ENCODE measurements at places on chromosomes 16 and 17. TPM values are rescaled to one million over a fixed set of nuclear protein-coding genes. Genes with fewer than 3 reads are reported as not detected.
A peak's percentile ranks its signal among the peaks of the same experiment; 100 is the strongest.

GRCh38 chr17:43994272-43995149, 9.9 kb upstream of the NAGS start:
- DNase-seq: peak; percentile 48

GRCh38 chr17:68576811-68577496, 24.2 kb downstream of the FAM20A start:
- no peak for DNase-seq

GRCh38 chr17:14737984-14738651, 437.2 kb downstream of the HS3ST3B1 start:
- DNase-seq: peak; percentile 91

DNA sequence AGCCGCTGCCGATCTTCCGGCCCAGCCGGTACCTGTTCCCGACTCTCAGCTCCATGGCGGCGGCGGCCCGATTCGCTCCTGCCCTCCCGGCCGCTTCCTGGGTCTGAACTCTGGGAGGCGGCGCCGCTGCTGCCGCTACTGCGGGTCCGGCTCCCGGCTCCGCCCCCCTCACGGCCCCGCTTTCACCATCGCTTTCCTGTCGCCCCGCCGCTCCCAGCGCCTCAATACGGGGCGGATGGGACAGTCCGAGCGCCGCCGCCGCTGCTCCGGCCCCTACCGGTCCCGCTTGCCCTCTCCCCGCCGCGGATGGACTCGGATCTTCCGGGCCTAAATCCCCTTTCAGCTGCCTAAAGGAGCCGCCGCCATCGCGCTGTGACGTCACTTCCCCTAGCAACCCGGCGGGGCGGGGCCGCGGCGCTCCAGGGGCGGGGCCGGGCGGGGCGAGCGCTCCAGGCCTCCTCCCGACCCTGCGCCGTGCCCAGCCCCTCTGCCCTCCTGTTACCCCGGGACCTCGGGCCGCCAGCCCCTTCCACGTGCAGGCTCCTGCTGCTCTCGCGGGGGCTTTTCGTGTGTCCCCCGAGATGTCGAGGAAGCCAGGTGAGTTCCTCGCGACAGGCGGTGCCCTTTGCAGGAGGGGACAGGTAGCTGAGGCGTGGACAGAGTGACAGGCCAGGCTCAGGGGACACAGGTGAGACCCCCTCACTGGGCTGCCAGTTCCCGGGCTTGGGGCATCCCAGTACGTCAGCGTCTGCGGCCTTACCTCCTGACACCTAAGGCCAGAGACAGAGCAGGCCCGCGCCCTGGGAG, at the start of gene CSNK1D:
CSNK1D (minus strand) TSS at position 374 of the 807 bp plus-strand sequence; CDS start at position 55, 319 bp downstream.
- DNase-seq: peak; percentile 80

GRCh38 chr17:71725811-71726210, 395.0 kb upstream of the SOX9 start:
- no peak for DNase-seq

- peak; percentile 89 for DNase-seq
Measured at GRCh38 chr17:52383493-52384100, 225.1 kb upstream of the CA10 start.

GRCh38 chr17:13792314-13792713, 190.6 kb upstream of the HS3ST3A1 start:
- no peak for DNase-seq

DNA sequence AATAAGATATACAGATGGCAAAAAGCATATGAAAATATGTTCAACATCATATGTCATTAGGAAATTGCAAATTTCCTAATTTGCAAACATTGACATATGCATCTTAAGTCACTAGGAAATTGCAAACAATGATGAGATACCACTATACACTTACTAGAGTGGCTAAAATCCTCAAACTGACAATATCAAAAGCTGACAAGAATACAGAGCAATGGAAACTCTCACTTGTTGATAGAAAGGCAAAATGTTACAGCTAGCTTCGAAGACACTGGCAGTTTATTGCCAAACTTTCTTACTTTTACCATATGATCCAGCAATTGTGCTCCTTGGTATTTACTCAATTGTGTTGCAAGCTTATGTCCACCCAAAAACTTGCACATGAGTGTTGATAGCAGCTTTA, 5.0 kb upstream of the IL4R start:
- no peak for DNase-seq

DNA sequence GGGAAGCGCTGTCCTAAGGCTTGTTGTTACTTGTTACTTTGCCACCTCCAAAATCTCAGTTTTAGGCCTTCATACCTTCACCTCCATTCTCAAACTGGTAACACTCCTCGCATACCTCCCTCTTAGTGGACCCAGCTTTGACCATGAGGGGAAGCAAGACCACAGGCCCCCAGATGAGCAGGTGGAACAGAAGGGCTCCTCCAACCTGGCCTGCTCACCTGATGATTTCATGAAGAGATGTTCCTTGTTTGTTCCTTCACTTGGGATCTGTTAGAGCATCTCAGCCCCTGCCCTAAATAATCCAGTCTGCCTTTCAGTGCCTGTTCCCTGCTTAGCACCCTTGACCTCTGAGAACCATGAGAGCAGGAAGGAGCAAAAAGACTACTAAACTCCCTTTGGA, 28.7 kb downstream of the DHX38 start:
- DNase-seq: no peak

GRCh38 chr17:79619636-79620206, 8.9 kb upstream of the RBFOX3 start:
- no peak for DNase-seq

GRCh38 chr17:57498443-57498842, 242.1 kb downstream of the MSI2 start:
- no peak for DNase-seq

GRCh38 chr16:75322740-75323139, 71.3 kb upstream of the BCAR1 start:
- no peak for DNase-seq

GRCh38 chr16:50688867-50689266, 4.5 kb upstream of the NOD2 start:
- no peak for DNase-seq

- DNase-seq: no peak
Measured at GRCh38 chr17:78383725-78384471, 5.4 kb downstream of the PGS1 start.

DNA sequence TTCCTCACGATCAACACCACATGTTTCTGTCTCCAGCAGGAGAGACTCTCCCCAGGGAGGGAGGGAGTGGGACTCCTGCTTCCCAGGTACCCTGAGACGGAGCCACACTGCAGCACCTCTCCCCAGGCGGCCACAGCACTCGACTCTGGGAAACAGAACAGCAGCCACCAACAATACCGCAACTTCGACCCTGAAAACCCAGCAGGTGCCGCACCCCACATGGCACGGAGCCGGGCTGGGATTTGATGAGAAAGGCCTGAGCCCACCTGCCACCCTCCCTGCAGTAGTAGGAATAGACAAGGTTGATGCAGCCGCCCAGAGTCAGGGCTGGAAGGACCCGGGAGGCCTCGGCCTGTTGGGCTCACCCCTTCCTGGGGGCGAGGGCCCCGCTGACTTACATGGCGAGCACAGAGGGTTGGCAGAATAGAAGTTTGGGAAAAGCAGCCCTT, 14.4 kb downstream of the GALNS start:
- no peak for DNase-seq

GRCh38 chr17:78034429-78035091, 76.1 kb downstream of the TNRC6C start:
- DNase-seq: peak; percentile 45

DNA sequence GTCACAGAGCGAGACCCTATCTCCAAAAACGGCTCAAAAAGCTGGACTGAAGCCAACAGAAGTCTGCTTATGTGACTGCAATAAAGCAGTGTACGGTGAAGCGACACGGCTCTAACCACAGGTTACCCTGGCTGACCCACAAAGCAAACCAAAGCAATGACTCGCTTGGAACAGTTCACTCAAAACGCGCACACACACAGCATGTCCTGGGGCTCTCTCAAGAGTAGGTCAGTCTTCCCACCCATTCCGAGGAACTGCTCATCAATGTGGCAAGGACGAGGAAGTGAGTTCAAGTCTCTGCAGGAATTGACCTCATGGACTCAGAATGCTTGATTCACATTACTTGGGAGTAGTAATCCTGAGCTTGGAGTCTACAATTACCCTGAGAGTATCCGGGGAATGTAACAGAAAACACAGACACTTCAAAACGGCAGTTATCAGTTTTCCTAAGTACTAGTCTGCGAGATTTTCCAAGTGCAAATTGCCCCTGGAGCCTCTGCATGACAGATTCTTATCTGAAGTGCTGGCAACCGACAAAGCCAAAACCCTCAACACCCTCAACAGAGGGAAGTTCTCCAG, 25.4 kb downstream of the PELP1 start:
- peak; percentile 3 for DNase-seq

DNA sequence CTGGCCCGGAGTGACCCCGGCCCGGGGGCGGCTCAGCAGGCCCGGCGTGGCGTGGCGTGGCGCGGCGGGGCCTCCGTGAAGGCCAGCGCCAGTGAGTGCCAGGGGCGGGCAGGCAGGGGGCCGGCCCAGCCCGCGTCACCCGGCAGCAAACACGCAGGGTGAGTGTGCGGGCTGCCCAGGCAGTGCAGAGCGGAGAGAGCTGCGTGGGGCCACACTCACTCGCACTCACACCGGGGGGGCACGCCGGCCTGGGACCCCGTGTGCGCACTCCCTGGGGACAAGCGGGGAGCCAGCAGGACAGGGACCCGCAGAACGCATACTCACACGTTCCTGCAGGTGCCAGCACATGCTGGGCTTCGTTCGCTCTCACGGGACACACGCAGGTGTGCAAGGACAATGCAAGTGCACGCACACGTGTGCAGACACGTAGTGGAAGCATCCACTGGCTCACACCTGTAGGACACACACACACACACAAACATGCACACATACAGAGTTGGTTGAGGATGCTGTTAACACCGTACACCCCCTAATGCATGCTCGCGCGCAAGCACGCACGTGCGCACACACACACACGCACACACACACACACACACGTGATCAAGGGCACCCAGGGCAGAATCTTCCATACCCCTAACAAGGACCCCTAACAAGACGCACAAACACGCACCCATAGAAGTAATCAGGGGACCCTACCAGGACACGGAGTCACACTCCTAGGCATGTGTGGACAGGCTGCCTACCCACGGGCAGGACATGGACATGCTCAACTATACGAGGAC, 7.7 kb downstream of the USP6 start:
- DNase-seq: no peak

PRSS21 gene
- total RNA-seq: not detected

PRSS27 gene
- total RNA-seq: 0.02 TPM

PDILT gene
- total RNA-seq: not detected

MSLN gene
- total RNA-seq: not detected

MIEN1 gene
- 99.5 TPM for total RNA-seq

MEIOB gene
- 9.0 TPM for total RNA-seq

KCNJ2 gene
- 0.12 TPM for total RNA-seq

SPNS3 gene
- total RNA-seq: 0.08 TPM

SHCBP1 gene
- 31.0 TPM for total RNA-seq

SLC9A5 gene
- total RNA-seq: 1.4 TPM

CCL17 gene
- total RNA-seq: not detected

OTOP3 gene
- not detected for total RNA-seq

ITGB4 gene
- total RNA-seq: 0.35 TPM

BAIAP3 gene
- total RNA-seq: 1.3 TPM

RDM1 gene
- total RNA-seq: 1.1 TPM

WFDC1 gene
- not detected for total RNA-seq
